NCI-H1417 (cell line): ENCODE measurements at places on chromosomes 13 and 19.

- DNase-seq = no peak
Measured at GRCh38 chr13:78105656-78106055, 187.0 kb upstream of the EDNRB start.

- DNase-seq = no peak
Measured at GRCh38 chr19:39087907-39088686, 3.9 kb downstream of the ACP7 start.

- DNase-seq = no peak
Measured at GRCh38 chr19:48182434-48182833, 12.0 kb downstream of the ZSWIM9 start.

DNA sequence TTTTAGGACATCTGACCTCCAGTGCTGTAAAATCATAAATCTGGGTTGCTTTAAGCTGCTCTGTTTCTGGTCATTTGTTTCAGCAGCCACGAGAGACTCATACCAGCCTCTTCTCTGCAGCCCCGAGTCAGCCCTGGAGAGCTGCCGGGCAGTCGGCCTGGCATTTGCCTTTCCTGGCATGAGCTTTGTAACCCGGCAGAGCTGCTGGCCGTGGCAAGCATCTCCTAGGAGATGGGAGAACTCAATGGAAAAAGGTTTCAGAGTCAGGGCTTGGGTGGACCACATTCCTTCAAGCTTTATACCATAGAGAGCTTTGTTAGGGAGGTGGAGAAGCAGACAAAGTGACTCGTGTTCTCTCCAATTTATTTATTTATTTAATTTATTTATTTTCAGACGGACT lies 21.6 kb upstream of the CCL25 start:
- DNase-seq = no peak

DNA sequence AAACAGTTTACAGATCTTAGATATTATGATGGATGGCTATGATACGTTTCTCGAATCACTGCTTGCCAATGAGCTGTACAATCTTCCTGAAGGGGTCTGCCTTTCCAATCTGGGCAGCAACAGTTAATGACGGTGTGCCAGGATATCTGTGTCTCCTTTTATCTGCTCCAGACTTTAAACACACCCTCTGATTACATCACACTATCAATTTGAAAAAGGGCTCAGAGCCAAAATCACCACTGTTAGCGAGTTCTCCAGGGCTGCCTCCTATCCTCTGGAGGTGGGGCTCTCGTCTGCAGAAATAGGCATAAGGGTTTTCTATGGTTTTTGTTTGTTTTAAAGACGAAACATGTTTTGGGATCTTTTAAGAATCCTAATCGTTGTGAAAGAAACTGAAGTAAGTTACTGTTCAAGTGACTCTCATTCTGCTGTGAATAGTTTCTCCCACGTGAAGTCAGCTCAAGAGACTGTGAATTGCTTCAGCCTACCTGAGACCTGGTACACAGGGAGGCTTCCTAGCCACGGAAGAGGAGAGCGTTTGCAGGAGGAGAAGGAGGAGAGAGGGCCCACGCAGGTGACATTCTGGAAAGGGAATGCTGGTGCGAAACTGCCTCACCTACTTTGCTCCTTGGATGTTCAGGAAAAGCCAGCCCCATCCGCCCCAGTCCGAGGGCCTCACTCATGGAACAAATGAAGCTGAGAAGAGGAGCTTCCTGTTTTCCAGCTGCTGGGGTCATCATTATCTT lies 15.2 kb upstream of the GJA3 start:
- DNase-seq = no peak

- peak; percentile 71 for DNase-seq
Measured at GRCh38 chr19:7674010-7675005, 2.6 kb upstream of the MCEMP1 start.

DNA sequence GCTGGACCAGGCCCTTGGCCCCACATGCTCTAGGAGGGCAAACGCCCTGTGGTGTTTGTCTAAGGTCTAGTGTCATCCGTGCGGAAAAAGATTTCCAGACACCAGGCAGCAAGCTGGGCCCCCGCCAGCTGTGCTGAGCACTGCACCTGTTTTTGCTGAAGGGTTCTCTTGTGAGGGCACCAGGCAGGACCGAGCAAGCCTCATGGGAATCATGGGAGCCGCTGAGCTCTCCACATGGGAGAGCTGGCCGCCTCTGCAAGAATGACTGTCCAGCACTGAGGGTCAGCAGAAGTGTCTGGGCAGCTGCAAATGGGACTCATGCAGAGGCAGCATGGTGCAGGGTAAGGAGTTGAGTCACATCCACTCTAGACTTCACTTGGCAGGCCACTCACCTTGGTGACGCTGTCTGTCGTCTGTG lies 12.0 kb downstream of the B3GNT8 start:
- peak; percentile 9 for DNase-seq

- DNase-seq = no peak
Measured at GRCh38 chr19:38502410-38503076, 69.1 kb downstream of the RYR1 start.

DNA sequence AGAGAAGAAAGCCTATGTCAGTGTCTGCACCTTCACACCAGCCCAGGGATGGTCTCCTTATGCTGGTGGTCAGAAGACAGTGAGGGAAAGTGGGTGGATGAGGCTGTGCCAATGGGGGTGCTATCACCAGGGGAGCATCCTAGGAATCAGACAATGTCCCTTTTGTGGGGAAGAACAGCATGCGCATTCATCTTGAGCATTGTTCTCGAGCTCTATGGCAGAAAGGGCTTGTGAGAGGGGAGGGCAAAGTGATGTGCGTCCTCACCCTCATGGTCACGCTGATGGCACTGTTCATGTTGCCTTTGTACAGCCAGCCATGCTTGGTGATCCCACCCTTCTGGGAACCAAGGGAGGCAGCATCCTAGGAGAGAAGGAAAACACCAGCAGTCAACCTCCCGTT lies 56.1 kb downstream of the DOCK9 start:
- DNase-seq = no peak

DNA sequence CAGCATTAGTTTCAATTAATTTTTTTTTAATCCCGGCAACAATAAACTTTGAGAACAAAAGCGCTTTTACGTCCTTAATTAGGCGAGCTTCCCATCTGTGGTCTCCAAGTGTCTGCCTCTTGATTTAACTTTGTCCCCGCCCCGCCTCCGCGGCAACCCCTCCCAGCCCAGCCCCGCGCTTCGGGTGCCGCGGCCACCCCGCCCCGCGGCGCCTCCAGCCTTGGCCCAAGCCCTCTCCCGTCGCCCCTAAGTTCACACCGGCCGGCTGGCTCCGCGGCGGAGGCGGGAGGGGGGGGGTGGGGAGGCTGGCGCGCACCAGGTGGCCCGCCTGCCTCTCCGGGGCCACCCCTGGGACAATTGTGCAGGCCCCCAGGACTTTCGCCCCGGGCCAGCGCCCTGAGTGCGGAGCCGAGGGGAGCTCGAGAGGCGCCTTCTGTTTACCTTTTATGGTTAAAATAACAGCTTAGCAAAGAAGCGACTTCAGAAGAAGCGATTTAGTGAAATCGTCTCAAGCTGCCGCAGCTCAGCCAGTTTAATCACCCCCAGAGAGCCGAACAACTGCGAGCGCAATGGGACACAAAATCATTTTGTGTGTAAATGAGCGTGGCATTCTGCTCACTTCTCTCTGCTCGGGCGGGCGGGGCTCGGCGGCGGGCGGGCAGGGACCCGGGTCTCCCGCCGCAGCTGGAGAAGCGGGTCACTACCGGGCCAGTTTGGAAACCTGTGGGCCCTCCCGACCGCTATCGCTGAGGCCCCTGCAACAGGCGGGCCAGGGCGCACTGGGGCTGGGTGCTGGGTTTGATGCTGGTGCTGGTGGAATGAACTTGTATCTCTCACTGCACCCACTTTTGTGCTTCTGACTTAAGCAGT lies 1.4 kb downstream of the KCTD15 start:
- DNase-seq = no peak

- DNase-seq = peak; percentile 76
Measured at GRCh38 chr19:3224346-3225168, at the start of gene CELF5. TSS of gene CELF5 (plus strand) at chr19:3224661. CDS start at chr19:3224740, 79 bp downstream.

- no peak for DNase-seq
Measured at GRCh38 chr13:101880581-101880980, 428.1 kb downstream of the ITGBL1 start.

GRCh38 chr13:34867590-34867989 lies 74.5 kb upstream of the NBEA start:
- DNase-seq = peak; percentile 15

DNA sequence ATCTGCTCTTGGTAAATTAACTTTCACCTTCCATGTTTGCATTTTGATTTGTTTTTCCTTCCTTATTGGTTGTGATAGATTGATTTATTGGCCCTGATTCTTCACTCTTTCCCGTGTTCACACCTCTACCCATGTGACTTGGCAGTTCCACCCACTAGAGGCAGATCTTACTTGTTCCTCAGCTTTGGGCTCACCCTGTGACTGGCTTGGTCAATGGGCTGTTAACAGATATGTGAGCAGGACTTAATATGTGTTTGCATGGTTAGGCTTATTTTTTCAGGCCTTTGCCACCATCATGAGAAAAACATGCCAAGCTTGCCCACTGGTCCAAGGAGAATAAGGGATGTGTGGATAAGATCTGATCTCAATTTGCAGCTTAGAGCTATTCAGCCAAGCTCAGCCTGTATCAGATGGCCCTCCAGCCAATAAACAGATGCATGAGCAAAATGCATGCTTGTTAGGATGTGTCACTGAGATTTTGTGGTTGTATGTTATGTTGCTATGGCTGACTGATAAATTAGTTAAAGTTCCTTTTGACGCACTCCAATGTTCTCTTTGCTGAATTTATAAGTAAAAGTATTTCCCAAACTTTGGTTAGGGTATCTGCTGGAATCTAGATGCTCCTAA lies 48.0 kb downstream of the RGCC start:
- no peak for DNase-seq

GRCh38 chr13:60623151-60623550 lies 226.1 kb downstream of the TDRD3 start:
- DNase-seq = no peak

DNA sequence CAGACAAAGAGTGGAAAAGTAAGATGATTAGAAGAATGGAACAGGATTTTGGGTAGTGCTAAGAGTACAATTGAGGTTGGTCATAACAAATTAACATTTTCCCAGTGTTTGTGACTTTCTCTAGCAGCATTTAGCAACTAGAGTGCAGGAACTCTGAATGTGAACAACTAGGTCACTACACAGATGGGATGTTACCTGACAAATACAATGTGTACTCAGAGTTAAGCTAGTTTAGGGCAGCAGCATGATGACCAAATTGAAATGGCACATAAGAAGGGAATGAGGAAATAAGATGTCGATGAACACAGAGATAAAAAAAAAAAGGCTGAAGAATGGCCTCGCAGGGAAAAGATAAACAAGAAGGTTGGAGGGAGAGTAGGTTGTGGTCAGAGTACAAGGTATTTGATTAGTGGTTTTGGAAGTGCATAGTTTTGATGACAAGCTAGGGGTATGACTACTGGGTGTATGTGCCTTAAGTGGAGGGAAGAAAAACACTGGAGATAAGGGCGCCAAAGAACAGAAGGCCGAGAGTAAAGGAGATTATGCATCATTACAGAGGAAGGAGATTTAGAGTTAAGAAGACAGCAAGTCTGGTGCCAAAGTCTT lies 381.1 kb downstream of the FGF14 start:
- no peak for DNase-seq

GRCh38 chr19:51735759-51736449 lies 12.1 kb upstream of the HAS1 start:
- no peak for DNase-seq

GRCh38 chr19:12985049-12985776 lies 10.1 kb upstream of the NFIX start:
- peak; percentile 63 for DNase-seq

GRCh38 chr19:41411968-41412265 lies 14.3 kb downstream of the BCKDHA start:
- no peak for DNase-seq

DNA sequence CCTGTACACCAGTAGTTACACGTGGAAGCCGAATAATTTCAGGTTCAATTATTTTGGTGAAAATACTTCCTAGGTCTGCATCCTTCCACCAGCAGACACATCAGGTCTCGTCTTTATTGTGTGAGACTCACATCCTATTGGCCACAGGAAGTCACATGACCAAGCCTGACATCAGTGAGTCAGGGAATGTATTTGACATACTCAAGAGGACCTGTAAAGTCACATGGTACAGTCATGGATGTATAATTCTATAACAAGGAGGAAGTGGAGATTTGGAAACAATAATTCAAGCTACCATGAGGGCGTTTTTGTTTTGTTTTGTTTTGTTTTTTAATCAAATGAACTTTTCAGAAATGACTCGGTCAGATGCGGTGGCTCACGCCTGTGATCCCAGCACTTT lies 9.3 kb upstream of the HIF3A start:
- peak; percentile 2 for DNase-seq

DNA sequence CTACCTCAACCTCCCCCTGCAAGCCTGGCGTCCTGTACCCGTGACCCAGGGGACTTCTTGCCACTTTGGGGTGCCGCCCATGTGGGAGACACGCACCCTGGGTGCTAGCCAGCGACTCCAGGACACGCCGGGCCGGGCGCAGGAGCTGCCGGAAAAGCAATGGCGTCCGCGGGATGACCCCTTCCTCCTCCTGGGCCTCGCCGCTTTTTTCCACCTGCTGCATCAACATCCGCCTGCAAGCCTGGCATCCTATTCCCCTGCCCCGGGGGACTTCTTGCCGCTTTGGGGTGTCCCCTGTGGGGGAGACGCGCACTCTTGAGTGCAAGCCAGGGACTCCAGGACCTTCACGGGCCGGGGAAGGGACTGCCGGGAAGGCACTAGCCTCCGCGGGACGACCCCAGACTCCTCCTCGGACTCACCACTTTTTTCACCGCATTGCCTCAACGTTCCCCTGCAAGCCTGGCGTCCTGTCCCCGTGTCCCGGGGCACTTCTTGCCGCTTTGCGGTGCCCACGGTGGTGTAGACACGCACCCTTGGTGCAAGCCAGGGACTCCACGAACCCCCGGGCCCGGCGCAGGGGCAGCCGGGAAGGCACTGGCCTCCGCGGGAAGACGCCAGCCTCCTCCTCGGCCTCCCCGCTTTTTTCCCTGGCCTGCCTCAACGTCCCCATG lies 237.8 kb downstream of the TUBA3C start:
- no peak for DNase-seq

- DNase-seq = no peak
Measured at GRCh38 chr13:76775088-76775740, 111.0 kb downstream of the KCTD12 start.

DNA sequence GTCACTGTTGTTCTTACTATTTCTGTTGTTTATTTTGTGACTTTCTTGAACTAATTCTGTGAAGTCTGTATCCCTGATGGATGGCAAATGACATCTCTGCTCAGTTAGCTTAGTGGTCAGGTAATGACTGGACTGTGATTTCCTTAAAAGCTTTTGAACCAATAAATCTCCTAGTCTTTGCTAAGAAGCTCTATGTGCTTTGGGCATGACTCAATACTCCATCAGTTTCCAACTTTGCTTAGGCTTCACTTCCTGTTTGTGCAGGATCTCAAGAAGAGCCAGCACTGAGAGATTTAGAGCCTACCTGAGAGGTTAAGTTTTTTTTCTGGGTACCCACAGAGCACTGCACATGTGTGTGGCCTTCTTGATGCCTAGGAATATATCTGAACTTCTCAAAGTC lies 329.7 kb upstream of the HTR2A start:
- DNase-seq = no peak
